ENCODE measurements at places on chromosomes 4 and X. TPM values are rescaled to one million over a fixed set of nuclear protein-coding genes. Genes with fewer than 3 reads are reported as not detected.

GRCh38 chrX:69741721-69742120 is 125.8 kb downstream of the EDA start:
- DNase-seq = no peak

DNA sequence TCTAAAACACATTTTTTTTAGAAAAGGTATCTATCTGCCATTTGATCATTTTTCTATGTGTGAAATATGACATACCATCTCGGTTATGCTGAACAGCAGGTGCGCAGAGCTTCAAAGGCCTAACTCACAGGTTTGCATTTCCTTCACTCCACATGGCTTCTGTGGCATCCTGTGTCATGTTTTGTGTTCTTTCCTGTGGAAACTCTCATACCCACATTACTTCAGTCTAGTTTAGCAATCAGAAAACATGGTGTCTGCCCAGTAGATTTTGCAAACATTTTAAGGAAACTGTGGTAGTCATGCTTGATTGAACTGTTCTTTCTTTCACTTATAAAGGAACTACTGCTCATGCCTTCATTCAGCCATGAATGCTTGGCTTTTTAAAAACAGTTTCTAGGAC is 11.3 kb upstream of the ARAP2 start:
- DNase-seq = no peak

DNA sequence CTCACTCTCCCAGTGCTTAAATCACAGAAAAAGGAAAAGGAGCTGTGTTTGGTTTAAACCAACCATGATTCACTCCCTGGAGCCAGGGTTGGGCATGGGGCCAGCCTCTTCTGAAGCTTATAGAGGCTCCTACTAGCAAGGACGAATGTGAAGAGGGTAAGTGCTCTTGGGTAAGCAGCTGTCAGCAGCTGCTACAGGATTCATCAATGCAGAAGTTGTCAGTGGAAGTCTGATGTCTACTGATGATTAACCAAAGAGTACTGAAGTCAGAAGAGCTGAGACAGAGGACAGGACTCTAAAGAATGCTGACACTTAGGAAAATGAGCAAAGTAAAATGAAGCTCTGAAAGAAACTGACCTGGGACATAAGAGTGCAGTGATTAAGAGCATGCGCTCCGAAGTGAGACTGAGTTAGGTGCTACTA is 32.7 kb upstream of the JADE1 start:
- no peak for DNase-seq

DNA sequence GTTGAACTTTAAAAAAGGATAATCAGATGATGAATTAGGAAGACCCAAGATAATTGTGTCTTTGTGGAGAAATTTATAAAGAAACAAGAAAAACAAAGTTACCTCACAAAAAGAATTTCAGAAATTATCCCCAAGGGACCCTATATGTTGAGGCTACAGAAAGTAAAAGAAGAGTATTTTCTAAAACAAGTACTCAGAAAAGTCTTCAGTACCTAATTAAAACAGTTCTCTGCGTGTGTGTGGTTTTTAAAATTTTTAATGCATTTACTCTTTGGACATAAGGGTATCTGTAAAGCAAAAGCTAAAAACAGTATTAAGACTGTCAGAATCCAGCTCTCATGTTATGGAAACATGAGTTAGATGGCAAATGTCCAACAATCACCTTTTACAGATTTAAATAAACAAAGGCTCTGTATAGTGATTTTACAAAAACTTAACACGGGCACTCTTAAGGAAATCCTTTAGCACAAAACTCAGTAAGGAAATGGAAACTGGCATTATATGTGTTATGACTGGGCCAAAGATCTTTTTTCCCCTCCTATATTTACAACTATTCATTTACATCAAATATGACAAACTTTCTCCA is 187.5 kb downstream of the NSUN7 start:
- no peak for DNase-seq

GRCh38 chr4:186701273-186701672 is 22.4 kb downstream of the FAT1 start:
- no peak for DNase-seq

DNA sequence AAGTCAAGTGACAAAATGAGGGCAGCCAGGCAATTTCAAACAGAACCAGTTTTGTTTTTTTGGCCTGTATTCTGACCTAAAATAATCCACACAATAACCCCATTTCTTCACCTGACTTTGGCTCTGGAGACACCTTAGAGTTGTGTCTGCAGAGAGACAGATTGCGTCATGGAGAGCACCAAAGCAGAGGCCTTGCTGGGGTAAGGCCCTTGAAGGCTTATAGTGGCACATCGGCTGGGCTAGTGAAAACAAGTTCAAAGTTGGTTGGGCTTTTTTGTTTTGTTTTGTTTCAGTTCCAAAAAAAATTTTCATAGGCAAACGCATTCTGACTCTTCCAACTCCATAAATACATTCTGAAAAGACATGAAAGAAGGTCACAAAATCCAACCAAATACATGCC is 34.4 kb downstream of the PARM1 start:
- no peak for DNase-seq

DNA sequence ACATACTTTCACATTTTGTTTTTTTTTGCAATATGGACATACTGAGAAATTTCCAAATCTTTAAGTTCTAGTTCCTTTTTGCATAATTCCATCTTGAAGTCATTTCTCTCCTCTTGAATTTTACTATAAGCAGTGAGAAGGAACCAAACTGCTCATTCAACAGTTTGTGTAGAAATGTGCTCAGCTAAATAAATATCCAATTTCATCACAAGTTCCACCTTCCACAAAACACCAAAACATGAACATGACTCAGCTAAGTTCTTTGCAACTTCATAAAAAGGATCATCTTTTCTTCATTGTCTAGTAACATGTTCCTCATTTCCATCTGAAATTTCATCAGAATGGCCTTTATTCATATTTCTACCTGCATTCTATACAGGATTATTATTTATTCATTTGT is 77.3 kb upstream of the FGF13 start:
- DNase-seq = no peak

DNA sequence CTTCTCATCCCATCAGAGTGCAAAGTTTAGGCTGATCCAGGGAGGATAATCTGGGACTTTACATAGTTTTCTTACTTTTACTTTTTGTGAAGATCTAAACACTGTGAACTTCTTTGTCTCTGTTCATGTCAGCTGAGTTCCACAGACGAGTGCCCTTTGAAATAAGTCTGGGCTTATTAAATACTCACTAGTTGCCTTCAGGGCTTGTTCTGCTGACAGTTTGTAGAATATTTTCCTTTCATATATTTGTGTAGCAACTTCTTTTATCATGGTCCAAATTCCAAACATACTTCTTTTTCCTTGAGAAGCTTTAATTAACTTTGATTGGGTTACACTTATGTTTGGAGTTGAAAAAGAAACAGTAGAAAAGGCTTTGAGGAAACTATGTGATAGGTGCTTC is 109.6 kb downstream of the SH2D1A start:
- DNase-seq = no peak

GRCh38 chr4:47017494-47017893 is 13.9 kb upstream of the GABRB1 start:
- DNase-seq = no peak

- no peak for DNase-seq
These were observed 53.3 kb downstream of the TLL1 start for GRCh38 chr4:165926307-165926706.

- DNase-seq = no peak
These were observed 38.6 kb upstream of the ATP6AP2 start for GRCh38 chrX:40542208-40542607.

- DNase-seq = no peak
These were observed 78.2 kb upstream of the TET2 start for GRCh38 chr4:105068516-105068915.

GRCh38 chr4:114875630-114876029 is 237.8 kb downstream of the NDST4 start:
- DNase-seq = no peak

DNA sequence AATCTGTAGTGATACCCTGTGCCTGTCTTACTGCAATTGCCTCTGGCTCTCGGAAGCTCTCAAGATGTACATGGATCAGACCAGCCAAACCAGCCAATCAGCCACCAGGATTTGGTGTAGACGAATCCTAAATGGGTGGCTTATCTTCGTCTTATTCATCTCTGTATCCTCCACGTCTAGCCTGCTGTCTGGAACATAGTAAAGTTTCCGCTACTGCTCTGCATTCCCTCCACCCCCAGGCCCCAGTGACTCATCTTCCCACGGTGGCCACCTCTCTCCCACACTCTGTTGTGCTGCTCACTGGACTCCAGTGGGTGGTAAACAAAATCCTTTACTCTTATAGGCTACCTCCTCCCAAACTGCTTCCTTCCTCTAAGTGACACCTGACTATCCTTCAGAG is 37.8 kb downstream of the SEPTIN6 start:
- DNase-seq = no peak

GRCh38 chrX:39857780-39858179 is 240.0 kb downstream of the BCOR start:
- DNase-seq = no peak

- no peak for DNase-seq
These were observed 208.7 kb downstream of the PDGFC start for GRCh38 chr4:156762851-156763250.

- no peak for DNase-seq
These were observed 63.4 kb downstream of the NUDT10 start for GRCh38 chrX:51395810-51396728.

DNA sequence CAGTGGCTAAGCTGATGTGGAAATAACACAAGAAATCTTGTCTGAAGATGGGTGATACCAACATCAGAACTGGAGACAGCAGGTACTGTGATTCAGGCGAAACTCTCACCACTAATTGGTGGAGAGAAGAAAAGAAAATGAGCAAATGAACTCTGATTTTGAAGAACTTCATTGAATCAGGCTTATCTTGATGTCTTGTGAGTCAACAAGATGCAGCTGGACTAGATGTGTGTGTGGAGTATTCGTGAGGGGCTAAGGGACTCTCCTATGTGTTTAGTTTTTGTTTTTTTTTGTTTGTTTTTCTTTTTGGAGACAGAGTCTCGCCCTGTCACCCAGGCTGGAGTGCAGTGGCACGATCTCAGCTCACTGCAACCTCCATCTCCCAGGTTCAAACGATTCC is 131.6 kb downstream of the DHRSX start:
- DNase-seq = no peak

DNA sequence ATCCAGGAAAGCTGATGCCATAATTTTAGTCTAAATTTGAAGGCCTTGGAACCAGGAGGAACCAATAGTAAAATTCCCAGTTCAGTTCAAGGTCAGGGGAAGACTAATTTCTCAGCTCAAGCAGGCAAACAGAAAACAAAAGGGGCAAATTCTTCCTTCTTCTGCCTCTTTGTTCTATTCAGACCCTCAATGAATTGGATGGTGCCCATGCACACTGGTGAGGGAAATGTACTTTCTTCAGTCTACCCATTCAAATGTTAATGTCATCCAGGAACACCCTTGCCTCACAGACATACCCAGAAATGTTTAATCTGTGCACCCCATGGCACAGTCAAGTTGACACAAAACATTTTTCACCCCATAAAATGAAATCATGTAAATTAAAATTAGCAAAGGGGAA is 1851.2 kb upstream of the ADGRL3 start:
- no peak for DNase-seq

- DNase-seq = no peak
These were observed 51.4 kb downstream of the NPY5R start for GRCh38 chr4:163395055-163395454.

- DNase-seq = no peak
These were observed 37.7 kb downstream of the ARHGEF9 start for GRCh38 chrX:63747331-63747730.

DNA sequence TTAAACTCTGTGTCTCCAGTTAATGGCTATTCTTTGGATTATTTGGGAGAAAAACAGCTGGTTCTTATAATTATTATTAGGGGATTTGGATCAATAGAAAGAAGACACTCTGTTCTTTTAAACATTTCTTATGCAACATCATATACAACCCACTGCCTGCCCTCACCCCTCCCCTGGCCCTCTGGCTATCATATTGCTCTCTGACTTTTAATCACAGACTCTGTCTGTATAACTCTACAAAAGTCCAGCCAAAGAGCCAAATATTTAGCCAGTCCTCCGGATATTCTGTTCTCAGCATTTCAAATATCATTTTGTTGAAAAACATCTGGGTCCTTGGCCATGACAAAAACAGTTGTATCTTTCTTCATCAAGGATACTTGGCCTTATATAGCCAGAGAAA is 19.0 kb upstream of the PACRGL start:
- DNase-seq = no peak

DNA sequence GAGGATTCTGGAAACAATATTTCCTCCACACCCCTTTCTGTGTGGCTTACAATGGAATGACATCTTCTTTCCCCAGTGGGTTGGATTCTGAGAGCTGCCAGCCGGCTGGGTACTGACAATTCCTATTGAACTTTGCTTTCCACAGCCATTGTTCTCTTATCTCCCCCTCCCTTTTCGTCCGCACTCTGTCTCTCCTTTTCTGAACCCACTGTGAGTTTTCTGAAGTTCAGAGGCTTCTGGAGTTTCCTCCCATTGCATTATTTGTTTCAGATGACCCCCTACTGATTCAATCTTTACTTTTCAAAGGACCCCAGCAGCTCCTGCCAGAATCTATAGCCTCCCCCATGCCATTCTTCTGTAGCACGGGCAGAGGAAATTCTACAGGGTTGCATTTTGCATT is 10.4 kb downstream of the SMPX start:
- DNase-seq = no peak

GRCh38 chr4:89298155-89298554 is 9.4 kb downstream of the GPRIN3 start:
- DNase-seq = no peak

DNA sequence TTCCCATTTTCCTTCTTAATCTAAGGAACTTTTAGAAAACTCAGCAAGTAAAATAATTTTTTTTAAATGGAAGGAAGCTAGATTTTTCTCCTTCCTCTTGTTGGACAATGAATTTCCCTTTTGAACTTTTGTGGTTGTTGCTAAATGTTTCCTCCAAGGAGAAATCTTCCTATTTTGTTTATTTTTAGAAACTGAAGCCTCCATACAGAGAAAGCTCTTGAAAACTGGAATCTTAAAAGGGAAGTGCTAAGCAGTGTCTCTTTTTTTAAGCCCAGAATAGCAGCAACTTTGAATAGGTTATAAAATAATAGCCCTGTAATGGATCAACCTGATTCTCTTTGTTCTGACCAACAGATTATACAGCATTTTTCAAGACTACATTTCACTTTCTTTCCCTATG is 15.1 kb upstream of the DCLK2 start:
- no peak for DNase-seq

NR3C2 gene
- total RNA-seq = 5.2 TPM

FNIP2 gene
- 32.1 TPM for total RNA-seq

KIT gene
- 7.4 TPM for total RNA-seq

NPY1R gene
- 0.62 TPM for total RNA-seq

AWAT2 gene
- not detected for total RNA-seq

STOX2 gene
- 104 TPM for total RNA-seq

DOCK11 gene
- total RNA-seq = 53.6 TPM

All from mesothelial cell of epicardium (in vitro differentiated cells).